GM20000 (cell line): ENCODE measurements at places on chromosomes 3 and 15.

DNA sequence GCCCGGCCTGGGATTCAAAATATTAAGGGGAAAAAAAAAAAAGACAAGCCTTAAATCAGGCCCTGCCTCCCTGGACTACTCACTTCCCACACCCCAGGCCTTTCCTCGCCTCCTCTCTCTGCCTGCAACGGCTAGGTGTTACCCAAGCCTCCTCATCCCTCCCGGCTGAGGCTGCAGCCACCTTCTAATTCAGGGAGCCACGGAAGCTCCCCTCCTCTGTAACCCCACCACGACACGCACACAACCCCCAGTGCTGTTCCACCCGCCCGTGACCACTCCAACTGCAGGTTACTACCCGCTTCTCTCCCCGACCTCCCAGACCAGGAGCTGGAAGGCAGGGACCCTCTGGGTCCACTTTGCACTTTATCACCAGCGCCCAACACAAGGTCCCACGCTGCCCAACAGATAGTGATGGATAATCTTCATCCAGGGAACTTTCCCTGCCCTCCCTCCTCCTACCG lies 936 bp downstream of the KIF7 start:
- no peak for DNase-seq

DNA sequence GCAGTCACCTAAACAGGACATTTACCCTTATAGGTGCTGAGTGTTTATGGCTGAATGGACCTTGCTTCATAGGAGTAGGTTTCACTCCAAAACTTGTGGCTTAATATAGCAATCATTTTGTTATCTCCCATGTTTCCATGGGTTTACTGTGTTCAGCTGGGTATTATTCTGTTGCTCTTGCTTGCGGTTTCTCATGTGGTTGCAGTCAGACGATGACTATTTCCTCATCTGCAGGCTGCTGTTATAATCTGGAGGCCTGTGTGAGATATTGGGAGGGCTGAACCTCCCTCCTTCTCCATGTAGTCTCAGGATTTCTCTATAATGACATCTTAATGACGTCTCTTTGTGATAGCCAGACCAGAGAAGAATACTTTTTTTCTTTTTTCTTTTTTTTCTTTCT lies 98.1 kb downstream of the ZPLD1 start:
- no peak for DNase-seq

GRCh38 chr3:171770689-171771620 lies 39.3 kb downstream of the PLD1 start:
- DNase-seq: peak; percentile 38

GRCh38 chr3:185949515-185949914 lies 11.7 kb upstream of the TRA2B start:
- no peak for DNase-seq

DNA sequence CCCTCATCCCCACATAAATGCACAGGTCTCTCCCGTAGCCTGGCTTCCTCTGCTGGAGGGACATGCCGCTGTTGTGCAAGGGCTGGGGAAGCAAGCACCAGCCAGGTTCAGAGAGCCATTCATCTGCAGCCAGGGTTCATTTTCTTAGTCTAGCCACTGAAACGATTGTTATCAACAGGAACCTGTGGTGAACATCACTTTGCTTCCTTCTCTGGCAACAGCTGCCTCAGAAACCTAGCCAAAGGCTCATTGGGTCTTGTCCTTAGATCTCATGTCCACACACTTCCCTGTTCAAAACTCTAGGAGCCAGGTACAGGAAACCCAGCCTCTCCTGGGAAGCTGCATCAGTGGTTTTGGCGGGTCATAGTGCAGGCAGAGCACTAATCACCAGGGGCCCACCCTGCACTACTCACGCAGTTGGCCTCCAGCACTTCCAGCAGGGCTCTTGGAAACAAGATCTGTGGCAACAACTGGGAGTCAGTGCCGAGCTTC lies 47.0 kb downstream of the OXNAD1 start:
- peak; percentile 50 for DNase-seq

DNA sequence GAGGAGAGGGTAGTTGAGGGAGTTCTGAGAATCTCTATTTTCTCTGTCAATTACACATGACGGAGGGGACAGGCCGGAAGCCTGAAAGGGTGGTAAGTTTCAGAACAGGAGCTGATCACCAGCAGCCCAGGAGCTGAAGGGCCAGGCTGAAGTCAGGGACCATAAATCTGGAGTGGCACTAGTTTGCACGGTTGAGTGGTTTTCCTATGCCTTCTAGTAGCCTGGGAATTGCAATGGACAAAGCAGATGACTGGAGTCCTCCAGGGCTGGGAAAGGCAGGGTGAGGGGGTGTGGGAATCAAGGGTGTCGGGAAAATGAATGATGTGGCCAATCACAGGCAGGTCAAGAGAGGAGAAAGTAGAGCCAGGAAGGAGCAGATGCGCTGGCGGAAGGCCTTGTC lies 72.5 kb downstream of the MAGEF1 start:
- no peak for DNase-seq

DNA sequence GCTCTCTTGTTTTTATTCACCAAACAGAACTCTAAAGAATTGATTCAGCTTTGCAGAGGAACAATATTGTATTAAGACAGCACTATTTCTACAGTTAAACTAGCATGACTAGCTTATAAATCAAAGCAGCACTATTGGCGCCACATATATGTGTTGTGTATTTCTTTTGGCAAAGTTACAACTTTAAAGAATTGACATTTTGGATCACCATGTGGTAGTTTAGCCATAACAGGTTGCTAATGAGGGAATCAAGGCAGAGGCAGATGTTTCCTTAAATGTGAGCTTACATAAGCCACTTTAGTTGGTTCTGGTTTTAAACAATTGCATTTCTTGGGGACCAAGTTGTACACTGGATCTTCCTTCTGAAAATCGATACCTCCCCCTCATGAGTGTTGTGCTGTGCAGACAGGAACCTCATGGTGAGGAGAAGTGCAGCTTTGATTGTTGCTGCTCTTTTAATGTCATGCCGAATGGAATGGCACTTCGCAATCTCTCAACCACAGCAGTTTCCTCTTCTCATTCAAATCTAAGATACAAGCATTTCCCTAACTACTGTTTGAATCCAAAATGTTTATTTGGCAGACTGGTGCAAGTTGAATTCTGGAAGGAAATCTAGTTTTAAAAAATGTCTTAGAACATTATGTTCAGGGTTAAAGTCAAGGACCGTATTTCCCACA lies 151.2 kb downstream of the MYRIP start:
- DNase-seq: no peak

DNA sequence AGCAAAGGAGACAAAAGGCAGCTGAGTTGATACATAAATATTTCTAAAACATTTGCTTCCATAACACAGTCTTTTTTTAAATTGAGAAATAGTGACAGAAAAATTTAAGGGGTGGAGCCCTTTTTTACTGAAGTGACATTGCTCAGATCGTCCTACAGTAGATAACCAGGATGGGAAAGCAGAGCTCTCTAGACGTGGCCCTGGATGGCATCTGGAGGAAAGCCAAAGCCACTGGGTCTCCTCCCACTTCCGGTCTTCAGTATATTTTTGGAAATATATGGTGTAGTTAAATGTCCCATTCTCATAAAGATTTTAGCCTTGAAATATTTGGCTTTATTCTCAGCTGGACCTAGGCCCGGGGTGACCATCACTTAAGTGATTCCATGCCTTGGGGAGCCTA lies 326.1 kb downstream of the ZNF621 start:
- DNase-seq: no peak

GRCh38 chr3:31704591-31705179 lies 172.0 kb downstream of the STT3B start:
- no peak for DNase-seq

DNA sequence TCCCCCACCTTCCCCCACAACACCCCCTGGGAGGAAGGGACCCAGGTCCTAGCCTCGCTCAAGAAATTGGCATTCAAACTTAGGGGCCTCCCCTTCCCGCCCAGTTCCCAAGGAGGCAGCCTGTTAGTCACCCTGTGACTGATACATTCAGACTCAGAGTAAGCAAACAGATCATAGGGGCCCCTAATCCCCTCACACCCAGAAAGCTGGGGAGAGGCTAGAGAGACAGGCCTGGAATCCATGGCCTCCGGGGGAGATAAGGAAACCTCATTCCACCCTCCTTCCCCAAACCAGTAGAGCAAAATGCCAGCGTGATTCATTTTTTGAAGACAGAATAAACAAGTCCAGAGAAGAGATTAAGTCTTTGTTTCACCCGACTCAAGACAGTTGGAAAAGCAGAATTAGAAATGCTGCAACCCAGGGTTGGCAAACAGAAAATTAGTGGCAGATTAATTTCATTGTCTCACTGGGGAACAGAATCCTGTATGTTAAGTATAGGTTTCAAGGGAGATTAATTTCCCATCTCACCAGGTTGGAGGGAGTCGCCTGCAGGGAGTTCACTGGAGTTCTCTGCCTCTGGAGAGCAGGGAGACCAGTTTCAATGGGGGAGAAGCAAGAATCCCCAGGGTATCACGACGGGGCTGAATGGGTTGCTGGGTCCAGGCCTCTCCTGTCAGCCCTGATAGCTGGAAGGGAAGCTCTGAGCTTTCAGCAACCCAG lies 268.3 kb downstream of the UACA start:
- peak; percentile 39 for DNase-seq

GRCh38 chr15:45291822-45292582 lies 40.0 kb downstream of the SLC28A2 start:
- DNase-seq: no peak
